ENCODE measurements at places on chromosomes 16 and 17.
A peak's percentile ranks its signal among the peaks of the same experiment; 100 is the strongest.

- H3K4me3 ChIP-seq = no peak overlapping the region
- H3K27ac ChIP-seq = peak overlapping the region; percentile 19
- DNase-seq = no peak
- peaks cover 4% of the 10 kb centered on the region for H3K36me3 ChIP-seq
Observed at GRCh38 chr17:74217037-74217730, 3.8 kb downstream of the TTYH2 start.

DNA sequence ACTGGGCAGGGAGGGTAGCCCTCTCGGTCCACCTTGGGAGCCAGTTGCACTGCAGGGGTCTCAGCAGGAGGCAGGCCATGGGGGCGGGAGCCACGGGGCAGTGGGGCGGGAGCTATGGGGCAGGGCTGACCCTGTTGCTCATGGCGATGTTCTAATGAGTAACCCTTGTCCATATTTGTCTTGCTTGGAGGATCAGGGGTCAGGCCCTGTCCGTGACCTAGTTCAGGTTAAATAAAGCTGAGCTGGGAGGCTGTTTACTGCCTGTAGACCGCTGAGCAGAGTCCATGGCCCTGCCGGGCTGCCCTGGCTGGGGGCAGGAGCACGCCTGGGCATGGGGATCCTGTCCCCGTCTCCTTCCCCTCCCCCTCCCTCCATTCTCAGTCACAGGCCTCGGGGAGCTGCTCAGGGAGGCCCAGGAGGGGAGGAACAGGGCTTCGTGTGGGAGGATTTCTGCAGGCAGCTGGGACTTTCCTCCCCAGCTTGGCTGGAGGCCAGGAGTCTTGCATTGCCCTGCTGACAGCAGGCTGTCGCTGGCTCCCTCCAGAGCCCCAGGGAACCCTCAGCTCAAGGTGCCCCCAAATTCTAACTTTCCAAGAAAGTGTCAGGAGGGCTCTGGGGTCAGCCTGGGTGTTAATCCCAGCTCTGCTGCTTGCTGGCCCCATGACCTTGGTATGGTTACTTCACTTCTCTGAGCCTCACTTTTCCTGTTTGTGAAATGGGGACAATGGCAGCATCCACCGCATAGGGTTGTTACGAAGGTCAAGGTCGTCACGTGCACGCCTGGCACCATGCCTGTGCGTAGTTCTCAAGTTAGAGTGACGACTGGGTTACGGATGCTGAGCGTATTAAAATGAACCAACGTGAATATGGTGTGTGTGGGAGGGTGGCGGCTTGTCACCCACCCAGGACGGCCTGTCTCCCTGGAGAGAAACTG is 6.1 kb upstream of the SERPINF2 start:
- peak; percentile 75 for DNase-seq
- no peaks in the 10 kb centered on the region for H3K27me3 ChIP-seq
- H3K4me1 ChIP-seq = peaks cover 9% of the 10 kb centered on the region
- H3K4me3 ChIP-seq = no peak overlapping the region

GRCh38 chr16:51050377-51050706 is 100.7 kb downstream of the SALL1 start:
- H3K27ac ChIP-seq = no peak overlapping the region
- peaks cover 6% of the 10 kb centered on the region for H3K27me3 ChIP-seq
- H3K4me1 ChIP-seq = no peaks in the 10 kb centered on the region
- no peaks in the 10 kb centered on the region for H3K36me3 ChIP-seq
- DNase-seq = no peak

DNA sequence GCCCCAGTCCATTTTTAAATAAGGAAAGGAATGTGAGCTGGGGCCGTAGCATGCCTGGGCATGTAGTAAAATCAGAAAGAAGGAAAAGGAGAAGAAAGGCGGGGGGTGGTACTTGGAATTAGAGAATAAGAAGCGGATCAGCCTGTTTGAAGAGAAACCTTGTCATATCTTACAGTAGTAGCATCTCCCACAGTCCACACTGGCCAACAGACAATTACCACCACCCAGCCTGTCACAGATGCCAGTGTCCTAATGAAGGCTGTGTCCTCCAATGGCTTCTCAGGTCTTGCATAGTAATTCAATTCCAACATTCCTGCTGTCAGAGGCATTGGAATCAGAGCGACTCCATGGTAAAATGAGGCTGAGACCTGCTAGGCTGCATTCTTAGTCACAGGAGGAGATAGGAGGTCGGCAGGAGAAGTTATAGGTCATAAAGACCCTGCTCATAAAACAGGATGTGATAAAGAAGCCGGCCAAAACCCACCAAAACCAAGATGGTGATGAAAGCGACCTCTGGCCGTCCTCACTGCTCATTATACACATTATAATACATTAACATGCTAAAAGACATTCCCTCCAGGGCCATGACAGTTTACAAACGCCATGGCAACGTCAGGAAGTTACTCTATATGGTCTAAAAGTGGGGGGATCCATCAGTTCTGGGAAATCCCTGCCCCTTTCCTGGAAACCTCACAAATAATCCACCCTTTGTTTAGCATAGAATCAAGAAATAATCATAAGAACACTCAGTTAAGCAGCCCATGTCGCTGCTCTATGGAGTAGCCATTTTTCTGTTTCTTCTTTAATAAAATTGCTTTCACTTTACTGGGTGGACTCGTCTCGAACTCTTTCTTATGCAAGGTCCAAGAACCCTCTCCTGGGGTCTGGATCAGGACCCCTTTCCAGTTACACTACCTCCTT is 9.6 kb upstream of the AKAP10 start:
- no peak overlapping the region for H3K27ac ChIP-seq
- DNase-seq = no peak
- H3K4me1 ChIP-seq = no peaks in the 10 kb centered on the region
- no peaks in the 10 kb centered on the region for H3K36me3 ChIP-seq

- no peak overlapping the region for H3K27ac ChIP-seq
- no peaks in the 10 kb centered on the region for H3K4me1 ChIP-seq
- no peak for DNase-seq
- no peaks in the 10 kb centered on the region for H3K36me3 ChIP-seq
- no peak overlapping the region for H3K4me3 ChIP-seq
Observed at GRCh38 chr16:78443542-78444364, 344.3 kb downstream of the WWOX start.

DNA sequence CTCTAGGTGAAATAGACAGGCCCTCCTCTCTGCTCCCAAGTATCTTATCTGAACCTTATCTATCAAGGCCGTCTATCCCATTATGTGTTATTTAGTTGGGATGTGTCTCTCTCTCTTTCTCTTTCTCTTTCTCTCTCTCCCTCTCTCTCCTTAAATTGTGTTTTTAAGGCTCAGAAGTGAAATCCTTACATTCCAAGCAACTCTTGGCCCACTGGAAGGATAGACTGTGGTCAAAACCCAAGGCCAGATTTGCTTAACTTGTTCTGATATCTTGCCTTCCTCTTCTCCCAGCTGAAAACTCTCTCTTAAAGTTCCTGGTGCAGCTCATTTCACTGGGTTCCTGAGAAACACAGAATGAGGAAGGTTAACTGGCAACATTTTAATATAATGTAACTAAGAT is 14.7 kb downstream of the CDRT4 start:
- H3K27ac ChIP-seq = peak overlapping the region; percentile 2
- peaks cover 25% of the 10 kb centered on the region for H3K4me1 ChIP-seq
- no peaks in the 10 kb centered on the region for H3K27me3 ChIP-seq
- H3K36me3 ChIP-seq = no peaks in the 10 kb centered on the region
- no peak for DNase-seq
- H3K4me3 ChIP-seq = no peak overlapping the region

GRCh38 chr17:78391843-78392242 is 13.4 kb downstream of the PGS1 start:
- H3K36me3 ChIP-seq = peaks cover 40% of the 10 kb centered on the region
- H3K4me3 ChIP-seq = no peak overlapping the region
- H3K4me1 ChIP-seq = peaks cover 80% of the 10 kb centered on the region
- DNase-seq = no peak

DNA sequence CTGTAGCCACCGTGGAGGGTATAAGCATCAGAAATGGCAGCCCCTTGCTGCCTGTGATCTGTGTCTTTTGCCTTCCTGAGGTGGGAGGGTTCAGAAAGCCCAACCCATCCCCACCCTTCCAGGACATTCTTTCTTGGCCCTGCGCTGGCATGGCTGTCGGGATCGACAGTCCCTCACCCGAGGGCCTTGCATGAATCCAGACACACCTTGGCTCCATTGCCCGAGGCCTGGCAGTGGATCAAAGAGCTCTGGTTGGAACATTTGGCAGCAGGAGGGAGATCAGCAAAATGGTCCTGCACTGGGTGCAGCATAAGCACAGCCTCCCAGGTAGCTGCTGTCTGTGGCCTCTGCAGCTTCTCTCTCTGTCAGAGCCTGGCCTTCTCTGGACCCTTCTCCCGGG is 246.6 kb upstream of the MAF start:
- H3K4me3 ChIP-seq = no peak overlapping the region
- H3K27ac ChIP-seq = no peak overlapping the region
- H3K27me3 ChIP-seq = no peaks in the 10 kb centered on the region
- no peak for DNase-seq

DNA sequence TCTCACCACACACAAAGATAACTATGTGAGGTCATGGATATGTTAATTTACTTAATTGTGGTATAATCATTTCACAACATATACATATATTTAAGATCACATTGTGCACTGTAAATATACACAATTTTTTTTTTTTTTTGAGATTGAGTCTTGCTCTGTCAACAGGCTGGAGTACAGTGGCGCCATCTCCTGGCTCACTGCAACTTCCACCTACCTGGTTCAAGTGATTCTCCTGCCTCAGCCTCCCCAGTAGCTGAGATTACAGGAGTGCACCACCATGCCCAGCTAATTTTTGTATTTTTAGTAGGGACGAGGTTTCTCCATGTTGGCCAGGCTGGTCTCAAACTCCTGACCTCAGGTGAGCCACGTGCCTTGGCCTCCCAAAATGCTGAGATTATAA is 11.5 kb upstream of the PRSS54 start:
- H3K27me3 ChIP-seq = no peaks in the 10 kb centered on the region
- no peak for DNase-seq
- peaks cover 5% of the 10 kb centered on the region for H3K4me1 ChIP-seq
- H3K4me3 ChIP-seq = no peak overlapping the region
- no peak overlapping the region for H3K27ac ChIP-seq

DNA sequence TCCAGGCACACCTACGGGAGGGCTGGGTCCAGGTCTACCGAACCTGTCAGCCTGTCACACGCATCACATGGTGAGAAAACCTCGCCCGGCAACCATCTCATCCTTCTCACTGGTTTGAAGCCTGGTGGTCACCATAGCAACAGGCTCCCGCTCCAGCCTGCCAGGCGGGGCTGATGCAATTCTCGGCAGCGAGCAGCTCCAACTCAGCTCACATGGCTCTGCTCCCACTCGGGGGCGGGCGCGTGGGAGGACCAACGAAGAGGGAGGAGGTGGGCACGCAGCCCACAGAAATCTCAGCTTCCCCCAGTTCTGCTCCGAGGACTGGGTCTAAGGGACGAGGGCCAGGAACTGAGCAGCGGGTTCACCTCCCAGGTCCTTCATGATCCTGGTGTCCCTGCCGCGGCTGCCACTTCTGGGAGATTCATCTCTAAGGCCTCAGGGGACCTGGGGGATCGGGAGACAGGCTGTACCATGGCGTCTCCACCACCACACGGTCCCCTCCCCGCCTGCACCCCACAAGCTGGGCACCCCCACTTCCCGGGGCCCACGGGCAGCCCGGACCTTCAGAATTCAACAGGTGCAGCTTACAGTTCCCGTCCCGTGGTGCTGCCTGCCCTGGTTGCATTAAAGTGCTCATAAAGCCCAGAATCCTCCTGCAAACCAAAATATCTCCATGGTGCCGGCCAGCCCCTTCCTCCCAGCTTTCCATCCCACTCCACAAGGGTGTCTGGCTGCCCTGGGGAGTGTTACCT is 25.8 kb downstream of the ABR start:
- no peak for DNase-seq
- H3K4me1 ChIP-seq = peaks cover 34% of the 10 kb centered on the region
- no peak overlapping the region for H3K4me3 ChIP-seq

DNA sequence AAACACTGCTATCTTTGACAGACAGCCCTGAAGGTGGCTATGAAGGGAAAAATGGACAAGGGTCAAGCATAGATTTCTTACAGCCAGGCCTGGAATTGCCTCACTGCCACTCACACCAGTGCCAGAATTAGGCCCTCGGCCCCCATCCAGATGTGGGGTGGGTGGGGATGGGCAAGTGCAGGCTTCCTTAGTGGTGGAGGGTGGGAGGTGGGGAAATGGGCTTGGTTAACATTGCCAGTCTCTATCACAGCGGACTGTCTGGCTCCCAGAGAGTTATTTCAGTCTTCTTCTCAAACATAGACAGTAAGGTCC is 24.9 kb downstream of the B9D1 start:
- no peak for DNase-seq
- no peaks in the 10 kb centered on the region for H3K36me3 ChIP-seq
- H3K4me3 ChIP-seq = no peak overlapping the region
- peak overlapping the region; percentile 30 for H3K27ac ChIP-seq

DNA sequence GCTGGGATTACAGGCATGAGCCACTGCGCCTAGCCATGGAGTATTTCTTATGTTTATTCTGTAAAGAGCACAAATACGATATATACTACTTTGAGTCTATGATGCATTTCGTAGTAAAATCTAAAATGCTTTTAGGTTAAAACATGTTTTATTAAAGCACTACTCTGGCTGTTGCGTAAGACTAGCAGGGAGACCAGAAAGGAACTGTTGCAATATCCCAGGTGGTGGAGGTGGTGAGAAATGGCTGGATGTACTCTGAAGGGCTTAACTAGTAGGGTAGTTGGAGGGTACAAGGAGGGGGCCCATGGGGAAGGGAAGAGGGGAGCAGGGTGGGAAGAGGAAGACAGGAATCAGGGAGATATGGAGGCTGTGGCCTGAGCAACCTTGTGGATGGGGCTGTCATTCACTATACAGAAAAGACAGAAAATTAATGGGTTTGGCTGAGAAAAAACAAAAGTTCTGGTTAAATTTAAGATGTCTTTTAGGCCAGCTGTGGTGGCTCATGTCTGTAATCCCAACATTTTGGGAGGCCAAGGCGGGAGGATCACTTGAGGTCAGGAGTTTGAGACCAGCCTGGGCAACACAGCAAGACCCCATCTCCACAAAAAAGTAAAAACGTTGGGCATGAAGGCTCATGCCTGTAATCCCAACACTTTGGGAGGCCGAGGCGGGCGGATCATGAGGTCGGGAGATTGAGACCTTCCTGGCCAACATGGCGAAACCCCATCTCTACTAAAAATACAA is 35.8 kb downstream of the ST3GAL2 start:
- no peaks in the 10 kb centered on the region for H3K36me3 ChIP-seq
- no peaks in the 10 kb centered on the region for H3K27me3 ChIP-seq
- H3K4me1 ChIP-seq = peaks cover 34% of the 10 kb centered on the region
- no peak for DNase-seq

DNA sequence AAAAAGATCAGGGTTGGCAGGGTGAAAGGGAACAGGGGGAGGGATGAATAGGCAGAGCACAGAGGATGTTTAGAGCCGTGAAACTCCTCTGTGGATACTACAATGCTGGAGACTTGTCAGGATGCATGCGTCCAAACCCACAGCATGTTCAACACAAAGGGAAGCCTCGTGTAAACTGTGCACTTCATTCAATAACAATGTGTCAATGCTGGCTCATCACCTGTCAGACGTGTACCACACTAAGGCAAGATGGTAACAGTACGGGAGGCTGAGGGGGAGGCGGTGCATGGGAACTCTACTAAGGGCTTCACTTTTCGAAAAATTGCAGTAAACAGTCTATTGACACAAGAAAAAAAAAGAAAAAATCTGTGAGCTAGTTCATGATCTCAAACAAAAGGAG is 63.7 kb downstream of the C16orf95 start:
- H3K27ac ChIP-seq = no peak overlapping the region
- H3K36me3 ChIP-seq = no peaks in the 10 kb centered on the region
- no peak for DNase-seq
- H3K27me3 ChIP-seq = peaks cover 3% of the 10 kb centered on the region
- H3K4me3 ChIP-seq = no peak overlapping the region
- no peaks in the 10 kb centered on the region for H3K4me1 ChIP-seq

- H3K27ac ChIP-seq = no peak overlapping the region
- H3K36me3 ChIP-seq = peaks cover 14% of the 10 kb centered on the region
- H3K4me3 ChIP-seq = no peak overlapping the region
- no peaks in the 10 kb centered on the region for H3K27me3 ChIP-seq
Observed at GRCh38 chr17:77177002-77177741, 36.4 kb downstream of the SEC14L1 start.

Data from heart right ventricle (tissue), 16 donors.